Astrocyte of the spinal cord (primary cell): ENCODE measurements at places on chromosomes 2 and 18.

DNA sequence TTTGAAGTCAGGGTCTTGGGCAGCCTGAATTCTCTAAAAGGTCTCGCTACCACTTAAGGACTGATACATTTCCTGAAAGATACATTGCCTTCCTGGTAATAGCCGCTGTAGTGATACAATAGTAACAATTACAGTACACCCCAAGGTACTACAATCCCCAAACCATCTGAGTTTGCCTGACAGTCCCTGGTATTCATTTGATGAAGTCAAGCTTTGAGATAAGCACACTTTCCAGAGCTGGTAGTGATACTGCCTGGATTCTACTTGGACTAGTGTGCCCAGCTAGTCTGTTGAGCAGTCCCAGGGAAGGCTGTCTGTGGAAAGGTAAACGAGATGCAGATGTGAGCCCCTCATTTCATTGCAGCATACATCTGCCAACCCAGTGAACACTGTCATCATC lies 24.4 kb upstream of the ITGB6 start:
- DNase-seq: no peak

GRCh38 chr18:8003878-8004675 lies 437.0 kb downstream of the PTPRM start:
- peak; percentile 69 for DNase-seq

DNA sequence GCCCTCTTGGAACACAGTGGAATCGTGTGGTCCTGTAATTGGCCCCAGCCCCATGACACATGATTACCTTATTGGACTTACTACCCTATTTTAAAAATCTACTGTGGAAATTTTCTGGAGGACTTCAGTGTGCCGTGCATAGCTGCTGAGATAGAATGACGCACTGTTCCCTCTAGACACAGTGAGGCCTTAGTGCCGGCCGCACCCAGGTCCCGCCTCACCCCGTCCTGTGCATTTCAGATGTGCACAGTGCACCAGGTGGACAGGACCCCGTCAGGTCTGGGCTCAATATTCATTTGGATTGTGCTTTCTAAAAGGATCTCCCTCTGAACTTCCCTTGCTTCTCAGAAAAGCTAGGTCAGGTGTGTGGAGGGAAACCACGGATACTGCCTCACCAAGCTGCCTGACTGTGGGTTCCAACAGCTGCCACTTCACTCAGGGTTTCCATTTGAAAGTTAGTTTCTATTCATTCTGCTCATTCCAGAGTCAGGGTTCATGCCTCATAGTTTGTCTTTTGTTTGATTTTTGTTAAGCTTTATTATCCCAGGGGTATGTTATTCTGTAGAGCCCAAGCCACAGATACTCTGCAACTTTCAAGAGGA lies 155.8 kb downstream of the PTGR3 start:
- DNase-seq: no peak

GRCh38 chr2:103009871-103010270 lies 248.0 kb downstream of the TMEM182 start:
- no peak for DNase-seq

GRCh38 chr2:54763636-54764291 lies 40.3 kb downstream of the EML6 start:
- no peak for DNase-seq

GRCh38 chr18:66048406-66048805 lies 297.6 kb downstream of the CDH7 start:
- DNase-seq: peak; percentile 28

GRCh38 chr2:32926708-32927084 lies 20.1 kb upstream of the LTBP1 start:
- peak; percentile 53 for DNase-seq

GRCh38 chr18:36064027-36064808 lies 3.1 kb downstream of the RPRD1A start:
- DNase-seq: no peak

GRCh38 chr2:96716388-96716787 lies 23.5 kb downstream of the LMAN2L start:
- DNase-seq: no peak

DNA sequence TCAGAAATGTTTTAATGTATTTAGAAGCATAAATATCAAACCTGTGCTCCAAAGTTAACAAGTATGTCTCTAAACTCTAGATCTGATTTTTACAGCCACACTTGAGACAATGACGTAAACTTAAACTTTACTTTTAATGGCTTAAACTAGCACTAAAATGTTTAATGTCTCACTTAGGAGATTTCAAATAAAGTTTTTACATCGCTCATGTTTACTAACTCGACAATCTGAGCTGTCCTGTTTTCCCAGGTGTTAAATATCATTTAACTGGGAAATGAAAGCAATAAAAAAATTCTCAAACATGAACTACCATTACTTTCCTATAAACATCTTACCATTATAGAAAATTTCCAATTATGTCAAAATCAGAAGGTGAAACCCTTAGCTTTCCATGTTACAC lies 70.2 kb upstream of the FAM124B start:
- no peak for DNase-seq
